Sciatic nerve (tissue), 2 donors: ENCODE measurements at places on chromosomes 6 and 20.

- no peak for DNase-seq
Observed at GRCh38 chr20:21356386-21356785, 40.9 kb downstream of the NKX2-4 start.

- DNase-seq, result no peak
Observed at GRCh38 chr6:125296471-125296870, 5.3 kb downstream of the HDDC2 start.

DNA sequence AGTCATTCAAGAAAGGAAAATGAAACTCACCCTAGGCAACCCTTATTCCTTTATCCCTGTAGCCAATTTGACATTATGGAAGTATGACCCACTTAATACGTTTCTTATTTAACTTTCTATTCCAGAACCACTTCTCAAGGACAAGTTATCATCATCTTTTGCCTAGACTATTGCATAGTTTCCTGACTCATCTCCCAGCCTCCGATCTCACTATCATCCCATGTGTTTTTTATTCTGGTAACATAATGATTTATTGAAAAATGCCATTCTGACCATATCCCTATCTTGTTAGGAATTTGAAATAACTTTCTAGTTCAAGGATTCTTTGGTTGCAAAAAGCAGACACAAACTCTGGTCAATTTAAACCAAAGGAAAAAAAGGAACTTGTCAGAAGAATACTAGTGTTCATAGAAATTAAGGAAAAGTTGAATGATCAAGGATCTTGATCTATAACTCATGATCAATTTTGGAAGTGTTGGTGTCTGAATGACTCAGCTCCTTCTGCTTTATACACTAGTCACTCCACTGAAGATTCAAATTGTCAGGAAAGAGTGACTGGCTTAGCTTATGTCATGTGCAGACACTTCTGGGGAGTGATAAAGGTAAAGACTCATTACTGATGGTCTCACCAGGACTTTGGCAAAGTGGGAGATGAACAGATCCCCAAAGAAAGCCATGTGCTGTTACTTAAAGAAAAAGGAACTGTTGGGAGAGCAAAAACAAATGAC, 8.5 kb upstream of the TINAG start:
- DNase-seq, result no peak

DNA sequence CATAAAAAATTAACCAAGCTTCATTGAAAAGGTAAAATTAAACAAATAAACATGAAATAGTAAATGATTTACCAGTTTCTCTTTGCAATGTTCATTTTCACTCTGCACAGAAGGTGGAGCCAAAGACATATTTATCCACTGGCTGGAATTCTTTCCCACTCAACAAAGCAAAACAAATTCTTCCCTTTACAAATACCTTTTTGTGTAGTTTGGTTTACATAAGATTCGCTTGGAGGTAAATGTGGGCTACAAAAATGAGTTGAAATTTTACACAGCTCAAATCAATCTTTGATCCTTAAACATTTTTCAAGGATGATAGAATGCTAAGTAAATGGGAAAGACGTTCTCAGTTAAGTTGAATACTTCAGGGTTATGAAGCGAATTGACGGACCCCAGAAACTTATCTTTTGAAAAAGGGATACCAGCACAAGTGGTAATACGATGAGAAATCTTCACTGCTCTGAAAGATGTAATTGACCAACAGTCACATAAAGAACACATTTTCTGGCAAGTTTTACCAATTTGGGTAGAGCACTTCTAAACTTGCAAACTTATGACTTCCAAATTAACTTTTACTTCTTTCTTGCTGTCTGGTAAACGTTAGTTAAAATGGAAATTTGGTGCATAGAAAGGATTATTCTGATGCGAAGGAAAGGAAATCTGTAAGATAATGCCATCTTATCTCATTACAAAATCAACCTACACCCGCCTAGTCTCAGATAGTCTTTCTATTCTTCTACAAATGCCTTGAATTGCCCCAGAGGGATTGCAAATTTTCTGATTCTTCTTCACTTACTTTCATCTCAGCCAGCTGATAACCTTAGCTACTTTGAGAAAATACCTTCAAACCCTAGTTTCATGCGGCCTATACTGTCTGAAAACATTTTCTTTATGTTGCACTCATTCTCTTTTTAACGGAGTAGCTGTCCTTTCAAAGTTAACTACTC, 4.7 kb upstream of the GJA1 start:
- DNase-seq, result no peak

DNA sequence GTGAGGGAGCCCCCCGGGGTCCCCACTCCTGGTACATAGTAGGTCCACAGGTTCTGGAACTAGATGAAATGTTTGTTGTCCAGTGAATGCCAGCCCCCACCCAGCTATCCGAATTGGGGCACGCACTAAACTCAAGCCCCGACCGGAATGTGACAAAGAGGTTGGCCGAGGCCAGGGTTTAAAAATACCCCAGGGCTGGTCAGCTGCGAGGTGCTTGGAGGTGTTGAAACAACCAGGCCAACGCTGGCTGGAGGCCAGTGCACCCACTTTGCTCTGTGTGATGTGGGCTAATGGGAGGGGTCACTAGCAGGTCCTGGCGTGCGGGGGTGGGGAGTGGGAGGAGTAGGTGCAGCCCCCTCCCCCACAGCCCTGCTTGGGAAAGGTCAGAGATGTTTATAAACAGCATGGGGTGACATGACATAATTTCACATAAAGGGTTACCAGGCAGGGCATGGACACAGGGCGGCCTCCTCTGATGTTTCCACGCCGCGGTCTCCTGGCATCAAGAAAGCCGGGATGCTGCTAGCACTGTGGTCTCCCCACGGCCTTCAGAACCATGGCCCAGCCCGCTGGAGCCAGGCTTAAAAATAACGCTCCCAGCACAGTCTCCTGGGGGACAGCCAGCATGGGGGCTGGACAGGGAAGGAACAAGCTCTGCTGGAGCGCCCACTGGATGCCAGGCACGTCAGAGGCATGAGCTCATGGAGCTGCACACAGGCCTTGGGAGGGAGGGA, 111.2 kb upstream of the PTPN1 start:
- no peak for DNase-seq
